Right hindlimb (tissue), 1 donor: ENCODE measurements at places on chromosomes 7 and 10.

DNA sequence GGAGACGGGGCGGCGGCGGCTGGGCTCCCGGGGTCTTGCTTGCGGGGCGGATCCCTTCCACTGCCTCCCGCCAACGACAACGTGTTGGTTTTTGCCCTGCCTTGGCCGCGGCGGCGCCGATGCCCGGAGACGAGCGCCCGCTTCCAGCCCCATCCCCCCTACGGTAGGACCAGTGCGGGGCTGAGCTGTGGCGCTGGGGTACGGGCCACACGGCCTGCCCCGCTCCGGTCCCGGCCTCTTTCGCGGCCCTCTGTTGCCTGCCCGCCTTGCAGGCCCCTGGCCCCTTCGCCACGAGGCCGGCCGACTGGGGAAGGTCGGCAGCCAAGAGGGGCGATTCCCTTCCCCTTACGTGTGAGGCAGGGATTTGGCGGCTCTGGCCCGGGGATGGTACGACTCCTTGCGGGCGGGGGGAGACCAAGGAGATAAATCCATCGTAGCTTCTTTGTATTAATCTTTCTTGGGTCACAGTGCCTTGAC lies 488 bp downstream of the EIF4H start:
- DNase-seq: peak; percentile 77

GRCh38 chr7:41203542-41203941 lies 499.3 kb downstream of the INHBA start:
- no peak for DNase-seq

DNA sequence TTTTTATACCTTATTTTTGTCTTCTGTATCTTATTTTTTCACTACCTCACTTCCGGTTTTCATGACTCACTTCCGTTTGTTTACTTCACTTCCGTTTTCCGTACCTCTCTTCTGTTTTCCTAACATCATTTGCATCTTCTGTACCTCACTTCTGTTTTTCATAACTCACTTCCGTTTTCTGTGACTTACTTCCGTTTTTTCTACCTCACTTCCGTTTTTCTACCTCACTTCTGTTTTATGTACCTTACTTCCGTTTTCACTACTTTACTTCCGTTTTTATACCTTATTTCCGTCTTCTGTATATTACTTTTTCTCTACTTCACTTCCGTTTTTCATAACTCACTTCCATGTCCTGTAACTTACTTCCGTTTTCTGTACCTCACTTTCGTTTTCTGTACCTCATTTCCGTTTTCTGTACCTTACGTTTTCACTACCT lies 492.5 kb upstream of the AKR1E2 start:
- no peak for DNase-seq

GRCh38 chr7:127437837-127438236 lies 45.3 kb upstream of the ZNF800 start:
- no peak for DNase-seq

DNA sequence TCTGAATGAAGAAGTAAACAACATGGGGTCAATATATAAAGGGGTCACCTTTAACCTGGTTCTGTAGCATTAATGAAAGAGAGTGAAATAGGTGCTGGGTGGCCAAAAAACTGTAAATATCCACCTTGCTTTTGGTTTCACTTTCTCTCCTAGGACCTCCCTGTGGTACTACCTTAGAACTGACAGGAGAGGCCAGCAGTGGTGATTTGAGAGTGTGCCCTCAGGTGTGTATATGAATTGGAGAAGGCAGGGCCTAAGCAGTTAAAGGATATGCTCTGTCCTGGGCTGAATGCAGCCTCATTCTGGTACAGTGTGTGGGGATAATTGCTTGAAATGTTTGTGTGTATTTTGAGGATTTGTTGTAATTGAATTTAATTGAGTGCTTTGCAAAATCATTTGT lies 62.0 kb downstream of the BBS9 start:
- no peak for DNase-seq

GRCh38 chr7:4822677-4823076 lies 39.2 kb downstream of the PAPOLB start:
- DNase-seq: no peak

DNA sequence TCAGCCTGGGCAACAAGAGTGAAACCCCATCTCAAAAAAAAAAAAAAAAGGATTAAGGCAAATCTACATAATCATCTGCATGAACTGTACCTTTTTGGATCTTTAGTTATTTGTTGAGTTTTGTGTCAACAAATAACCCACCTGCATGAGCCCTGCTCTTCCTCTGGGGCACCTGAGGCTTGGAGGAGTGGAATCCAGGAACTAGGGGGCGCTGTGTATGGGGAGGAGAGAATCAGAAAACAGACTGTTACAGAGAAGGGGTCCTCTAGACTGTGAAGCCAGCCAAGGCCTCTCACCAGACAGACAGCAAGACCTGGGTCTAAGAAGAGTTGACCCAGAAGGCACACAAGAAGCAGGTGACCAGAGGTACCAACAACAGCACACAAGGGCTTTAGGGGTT lies 682.8 kb upstream of the NRP1 start:
- no peak for DNase-seq

GRCh38 chr7:94591176-94591575 lies 64.8 kb downstream of the SGCE start:
- DNase-seq: no peak

GRCh38 chr7:139106959-139107358 lies 2.6 kb downstream of the ZC3HAV1 start:
- no peak for DNase-seq

- no peak for DNase-seq
Measured at GRCh38 chr10:90458054-90458453, 399.8 kb downstream of the HTR7 start.

DNA sequence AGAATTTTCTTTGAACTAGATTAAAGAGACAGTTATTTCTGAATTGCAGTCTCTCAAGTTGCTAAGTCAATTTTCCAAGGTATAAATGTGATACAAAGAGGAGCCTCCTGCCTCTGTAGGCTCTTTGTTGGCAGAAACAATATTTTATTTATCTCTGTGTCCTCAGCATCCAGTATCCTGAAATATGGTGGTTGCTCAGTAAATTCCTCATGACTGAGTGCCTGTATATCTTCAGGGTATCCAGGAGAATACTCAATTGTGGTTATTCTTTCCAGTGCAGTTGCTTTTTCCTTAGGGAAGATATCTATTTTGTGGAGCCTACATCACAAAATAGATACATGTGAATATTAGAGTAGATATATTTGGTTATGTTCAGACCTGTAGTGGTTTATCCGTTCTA lies 144.8 kb upstream of the FERD3L start:
- no peak for DNase-seq

DNA sequence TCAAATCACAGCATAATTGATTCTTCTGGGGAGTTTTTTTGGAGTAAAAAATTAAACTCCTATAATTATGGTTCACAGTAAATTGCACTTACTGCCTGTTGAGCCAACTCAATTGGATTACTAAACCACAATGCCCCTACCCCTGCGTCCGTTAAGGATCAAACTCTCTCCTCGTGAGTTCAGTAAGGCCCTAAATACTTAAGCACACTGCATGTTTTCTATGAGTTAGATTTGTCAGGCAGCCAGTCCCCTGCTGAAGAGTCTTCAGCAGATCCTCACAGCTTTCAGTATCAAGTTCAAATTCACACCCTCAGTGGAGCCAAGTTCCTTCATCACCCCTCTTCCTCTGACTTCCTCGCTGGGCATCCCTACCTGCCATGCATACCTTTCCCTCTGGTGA lies 275.0 kb upstream of the BMPER start:
- no peak for DNase-seq

DNA sequence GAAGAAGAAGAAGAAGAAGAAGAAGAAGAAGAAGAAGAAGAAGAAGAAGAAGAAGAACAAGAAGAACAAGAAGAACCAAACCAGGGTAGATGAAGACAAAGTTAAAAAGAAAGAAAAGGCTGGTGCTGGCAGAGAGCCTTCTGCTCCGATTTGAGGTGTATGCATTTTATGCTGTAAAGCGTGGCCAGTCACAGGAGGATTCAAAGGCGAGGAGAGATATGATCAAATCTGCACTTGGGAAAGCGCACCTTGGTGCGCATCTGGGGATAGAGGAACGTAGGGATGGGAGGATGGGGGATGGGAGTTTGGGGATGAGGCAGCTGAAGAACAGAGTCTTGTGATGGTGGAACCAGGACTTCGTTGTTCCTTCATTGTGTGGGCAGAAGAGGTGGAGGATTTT lies at the start of gene NME8:
TSS of gene NME8 (plus strand) at position 301 of the 400 bp plus-strand sequence. CDS start 1,670 bp downstream, outside the sequence.
- DNase-seq: no peak

DNA sequence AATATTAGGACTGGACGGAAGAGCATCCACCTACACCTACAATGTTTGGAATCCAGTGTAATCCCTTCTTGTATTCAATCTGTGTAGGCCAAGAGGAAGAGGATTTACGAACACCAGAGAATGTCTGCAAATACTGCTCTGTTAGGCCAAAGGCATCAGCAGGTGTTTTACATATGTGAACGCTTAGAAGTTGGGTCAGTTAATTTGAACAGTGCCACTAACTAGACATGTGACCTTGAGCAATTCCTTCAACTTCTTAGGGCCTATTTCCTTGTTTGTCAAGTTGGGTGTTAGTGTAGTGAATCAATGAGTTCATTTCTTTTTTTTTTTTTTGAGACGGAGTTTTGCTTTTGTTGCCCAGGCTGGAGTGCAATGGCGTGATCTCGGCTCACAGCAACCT lies 35.4 kb downstream of the MYPN start:
- no peak for DNase-seq

- peak; percentile 79 for DNase-seq
Measured at GRCh38 chr10:86711513-86712316, 43.4 kb downstream of the LDB3 start.

GRCh38 chr7:1811850-1812508 lies 141.9 kb downstream of the ELFN1 start:
- no peak for DNase-seq

DNA sequence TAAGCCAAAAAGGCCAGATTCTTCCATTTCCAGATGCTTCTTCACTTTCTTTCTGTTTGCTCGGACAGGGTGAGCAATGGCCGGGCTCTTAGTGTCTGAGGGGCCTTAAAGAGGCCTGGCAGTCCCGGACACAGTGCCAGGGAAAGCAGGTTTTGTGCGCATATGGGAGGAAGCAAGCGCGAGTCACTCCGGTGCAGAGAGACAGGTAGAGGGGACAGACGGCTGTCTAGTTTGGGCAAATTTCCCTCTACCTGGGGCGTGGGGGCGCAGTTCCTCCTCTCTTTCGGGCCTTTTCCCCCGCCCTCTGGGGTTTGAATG lies 4.7 kb downstream of the NEUROD6 start:
- no peak for DNase-seq

DNA sequence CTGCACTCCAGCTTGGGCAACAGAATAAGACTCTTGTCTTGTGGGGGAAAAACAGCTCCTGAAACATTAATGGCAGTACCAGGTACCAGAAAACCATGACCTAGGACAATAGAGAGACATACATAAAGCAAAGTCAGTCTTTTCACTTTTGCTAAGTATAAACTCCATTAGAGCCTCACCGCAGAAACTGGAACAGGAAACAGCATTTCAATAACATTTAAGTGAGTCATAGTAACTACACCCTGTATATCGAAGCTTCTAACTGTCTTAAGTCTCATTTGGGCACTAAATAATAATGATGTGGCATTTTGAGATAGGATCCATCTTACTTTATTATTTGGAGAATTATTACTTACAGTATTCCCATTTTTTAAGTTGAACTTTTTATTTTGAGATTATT lies 517.8 kb upstream of the CELF2 start:
- no peak for DNase-seq

DNA sequence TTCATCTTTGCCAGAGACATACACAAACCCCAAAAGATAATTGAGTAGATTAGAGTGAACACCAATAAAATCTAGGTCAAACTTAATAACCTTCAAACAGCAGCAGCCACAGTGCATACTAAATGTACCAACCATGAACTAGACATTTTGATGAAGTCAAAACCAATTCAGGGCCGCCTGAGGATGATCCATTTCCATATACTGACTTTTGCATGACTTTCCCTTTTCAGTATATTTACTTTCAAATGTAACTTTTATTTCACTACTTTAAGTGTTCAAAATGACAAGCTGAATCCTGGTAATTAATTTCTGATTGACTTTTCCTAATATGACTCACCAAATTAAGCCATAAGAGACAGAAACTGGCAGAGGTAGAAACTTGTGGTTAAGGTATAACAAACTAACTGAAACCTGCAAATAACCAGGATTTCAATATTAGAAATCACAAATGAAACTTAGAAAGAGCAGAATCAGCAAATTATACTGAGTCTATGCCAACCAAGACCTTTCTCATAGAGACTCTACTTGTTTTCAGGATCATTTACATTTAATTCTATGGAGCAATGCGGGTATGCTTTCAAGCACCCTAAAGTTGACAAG lies 171.9 kb upstream of the LRRN3 start:
- DNase-seq: no peak

DNA sequence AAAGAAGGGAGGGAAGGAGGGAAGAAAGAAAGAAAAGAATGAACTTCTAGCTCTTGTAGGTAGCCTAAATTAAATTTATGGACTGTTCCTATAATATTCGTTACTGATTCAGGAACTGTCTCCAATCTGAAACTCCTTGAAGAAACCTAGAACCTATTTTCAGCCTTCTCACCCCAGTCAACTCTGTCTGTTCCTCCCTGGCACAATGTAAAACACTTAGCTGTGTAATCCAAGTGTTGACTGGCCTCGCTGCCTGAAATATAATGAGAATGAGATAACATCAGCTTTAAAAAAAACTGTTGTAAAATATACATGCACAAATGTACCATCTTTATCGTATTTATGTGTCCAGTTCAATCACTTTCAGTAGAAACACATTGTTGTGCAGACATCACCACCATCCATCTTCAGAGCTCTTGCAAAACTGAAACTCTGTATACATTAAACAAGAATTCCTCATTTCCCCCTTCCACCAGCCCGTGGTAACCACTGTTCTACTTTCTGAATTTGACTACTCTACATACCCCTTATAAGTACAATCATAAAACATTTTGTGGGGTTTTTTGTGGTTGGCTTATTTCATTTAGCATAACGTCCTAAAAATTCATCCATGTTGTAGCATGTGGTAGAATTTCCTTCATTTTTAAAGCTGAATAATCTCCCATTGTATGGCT lies 6.3 kb upstream of the C7orf33 start:
- DNase-seq: no peak

DNA sequence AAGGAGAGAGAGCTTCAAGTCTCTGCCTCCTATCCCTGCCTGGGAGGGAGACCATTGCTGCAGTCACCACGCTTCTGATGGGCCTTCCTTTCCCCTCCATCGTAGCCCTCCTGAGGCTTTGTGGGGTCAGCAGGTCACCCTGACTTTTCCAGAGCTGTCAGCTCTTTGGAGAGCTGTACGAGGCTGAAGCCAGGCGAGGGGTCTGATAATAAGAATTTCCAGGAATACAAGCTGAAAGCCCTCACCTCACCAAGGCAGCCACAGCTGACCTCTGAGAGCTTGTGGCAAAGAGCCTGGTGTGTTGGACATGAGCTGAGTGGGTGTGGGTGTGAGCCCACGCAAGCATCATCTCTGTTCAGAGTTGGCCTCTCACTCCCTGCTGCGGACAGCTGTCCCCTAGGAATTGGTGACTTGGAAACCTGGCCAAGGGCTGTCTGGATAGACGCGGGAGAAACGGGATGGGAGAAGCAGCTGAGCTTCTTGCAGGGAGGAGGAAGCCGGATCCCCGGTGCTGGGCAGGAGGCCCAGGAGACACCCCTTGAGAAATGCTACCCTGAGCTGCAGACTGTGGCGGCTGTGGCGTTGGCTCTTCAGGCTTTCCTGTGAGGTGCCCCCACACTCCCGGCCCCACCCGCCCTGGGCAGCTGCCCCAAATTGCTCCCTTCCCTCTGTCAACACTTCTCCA lies 122.1 kb upstream of the BTBD16 start:
- DNase-seq: peak; percentile 93

GRCh38 chr10:389261-389790 lies 254.1 kb downstream of the ZMYND11 start:
- no peak for DNase-seq

GRCh38 chr7:2048531-2048930 lies 184.2 kb downstream of the MAD1L1 start:
- no peak for DNase-seq

- no peak for DNase-seq
Measured at GRCh38 chr10:17009212-17009700, 120.4 kb downstream of the CUBN start.
